Anterior cingulate cortex (tissue), 58 donors: ENCODE measurements at places on chromosomes 5 and 9.

- no peak for DNase-seq
These were observed 295.6 kb downstream of the NR2F1-AS1 start for GRCh38 chr5:93285461-93285860.

DNA sequence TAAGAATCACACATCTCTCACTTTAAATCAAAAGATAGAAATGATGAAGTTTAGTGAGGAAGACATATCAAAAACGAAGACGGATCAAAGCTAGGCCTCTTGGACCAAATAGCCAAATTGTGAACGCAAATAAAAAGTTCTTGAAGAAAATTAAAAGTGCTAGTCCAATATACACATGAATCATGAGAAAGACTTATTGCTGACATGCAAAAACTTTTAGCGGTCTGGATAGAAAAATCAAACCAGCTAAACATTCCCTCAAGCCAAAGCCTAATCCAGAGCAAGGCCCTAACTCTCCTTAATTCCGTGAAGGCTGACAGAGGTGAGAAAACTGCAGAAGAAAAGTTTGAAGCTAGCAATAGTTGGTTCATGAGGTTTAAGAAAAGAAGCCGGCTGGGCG lies 164.4 kb upstream of the PANK3 start:
- no peak for DNase-seq

GRCh38 chr9:128118472-128118857 lies 9.1 kb downstream of the PTGES2 start:
- no peak for DNase-seq

- DNase-seq = no peak
These were observed 7.2 kb downstream of the PDLIM4 start for GRCh38 chr5:132264546-132265335.

DNA sequence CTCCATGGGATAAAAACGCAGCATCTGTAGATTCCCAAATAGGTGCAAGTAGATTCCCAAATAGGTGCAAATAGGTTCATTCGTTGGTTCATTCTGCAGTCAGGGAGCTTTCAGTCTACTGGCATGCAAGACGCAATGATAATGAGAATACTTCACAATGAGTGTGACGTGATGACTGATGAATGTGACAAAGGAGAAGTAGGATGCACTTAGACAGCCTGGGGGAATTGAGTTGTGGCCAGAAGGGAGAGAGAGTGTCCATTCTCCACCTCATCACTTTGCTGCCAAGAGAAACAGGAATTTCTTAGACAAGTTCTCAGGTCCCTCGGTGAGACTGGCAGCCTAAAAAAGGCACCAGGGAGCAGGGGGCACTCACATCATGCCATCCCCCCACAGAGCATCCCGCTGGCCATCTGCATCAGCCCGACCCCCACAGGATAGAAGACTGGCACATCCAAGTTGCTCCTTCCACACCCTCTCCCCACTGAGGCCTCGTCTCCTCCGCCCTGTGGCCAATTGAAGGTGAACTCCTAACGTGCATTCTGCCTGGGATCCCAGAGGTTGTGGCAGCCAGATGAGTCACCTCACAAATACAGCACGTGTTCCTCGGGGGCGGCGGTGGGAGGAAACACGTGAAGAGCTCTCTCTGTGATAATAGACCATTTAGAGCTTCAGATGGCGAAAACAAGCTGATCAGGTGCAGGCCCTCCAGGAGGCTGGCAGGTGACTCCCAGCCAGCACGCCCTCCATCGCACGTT lies 19.9 kb upstream of the KCNIP1 start:
- no peak for DNase-seq

- DNase-seq = no peak
These were observed 41.7 kb downstream of the SEMA6A start for GRCh38 chr5:116532762-116533525.

DNA sequence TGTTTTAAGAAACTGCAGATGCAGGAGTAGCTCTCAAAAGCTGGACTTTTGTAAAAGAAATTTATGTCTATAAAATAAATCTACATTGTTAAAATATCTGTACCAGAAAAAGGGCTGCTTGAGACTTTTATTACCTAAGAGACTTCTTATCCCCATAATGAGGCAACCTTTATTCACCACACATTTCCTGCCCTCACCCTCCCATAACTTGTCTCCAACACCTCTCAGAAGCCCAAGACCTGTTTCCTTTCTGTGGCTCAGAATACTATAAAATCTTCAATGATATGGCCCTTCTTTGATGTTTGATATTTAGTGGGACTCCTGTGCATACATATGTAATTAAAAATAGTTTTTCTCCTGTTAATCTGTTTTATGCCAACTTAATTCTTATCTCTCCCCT lies 141.5 kb upstream of the FER start:
- DNase-seq = no peak

- DNase-seq = no peak
These were observed 323.9 kb upstream of the RORB start for GRCh38 chr9:74173284-74173683.

DNA sequence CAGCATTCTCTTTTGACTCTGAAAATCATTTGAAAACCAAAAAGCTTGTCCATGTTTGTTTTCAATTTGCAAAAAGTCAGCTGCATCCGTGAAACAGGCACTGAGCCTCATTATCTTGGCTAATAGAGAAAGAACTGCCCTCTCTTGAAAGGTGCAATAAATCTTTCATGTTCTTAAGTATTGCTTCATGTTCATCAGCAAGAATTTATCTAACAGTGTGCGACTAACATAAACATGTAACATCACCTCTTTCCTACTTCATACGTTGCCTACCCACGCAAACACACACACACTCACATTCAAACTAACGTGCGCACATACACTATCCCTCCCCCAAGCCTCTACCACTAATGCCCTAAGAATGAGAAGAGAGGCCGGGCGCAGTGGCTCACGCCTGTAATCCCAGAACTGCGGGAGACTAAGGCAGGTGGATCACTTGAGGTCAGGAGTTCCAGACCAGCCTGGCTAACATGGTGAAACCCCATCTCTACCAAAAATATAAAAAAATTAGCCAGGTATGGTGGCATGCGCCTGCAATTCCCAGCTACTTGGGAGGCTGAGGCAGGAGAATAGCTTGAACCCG lies 629.7 kb upstream of the ZNF608 start:
- DNase-seq = no peak

- no peak for DNase-seq
These were observed 30.0 kb upstream of the SUSD3 start for GRCh38 chr9:93028448-93029006.

GRCh38 chr5:140169410-140169809 lies 5.6 kb upstream of the CYSTM1 start:
- DNase-seq = no peak

GRCh38 chr5:172670005-172670402 lies 28.9 kb downstream of the NEURL1B start:
- no peak for DNase-seq

GRCh38 chr5:37552770-37553719 lies 173.9 kb downstream of the WDR70 start:
- no peak for DNase-seq

DNA sequence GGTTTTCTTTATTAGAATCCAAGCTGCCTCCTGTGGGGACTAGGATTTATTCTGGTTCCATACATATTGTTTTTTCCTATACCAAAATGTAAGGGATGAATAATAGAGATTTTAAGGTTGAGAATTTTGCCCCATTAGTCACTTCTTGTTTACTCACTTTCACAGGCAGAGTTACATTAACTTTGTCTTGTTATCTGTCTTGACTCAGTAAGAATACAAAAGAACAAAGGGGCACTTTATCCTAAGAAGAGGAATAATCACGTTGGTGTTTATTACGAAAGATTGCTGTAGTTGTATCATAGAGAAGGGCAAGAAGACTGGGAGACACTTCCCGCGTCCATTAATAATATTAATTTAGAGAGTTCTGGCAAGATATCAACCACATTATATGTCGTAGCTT lies 599.7 kb upstream of the FTMT start:
- DNase-seq = no peak

DNA sequence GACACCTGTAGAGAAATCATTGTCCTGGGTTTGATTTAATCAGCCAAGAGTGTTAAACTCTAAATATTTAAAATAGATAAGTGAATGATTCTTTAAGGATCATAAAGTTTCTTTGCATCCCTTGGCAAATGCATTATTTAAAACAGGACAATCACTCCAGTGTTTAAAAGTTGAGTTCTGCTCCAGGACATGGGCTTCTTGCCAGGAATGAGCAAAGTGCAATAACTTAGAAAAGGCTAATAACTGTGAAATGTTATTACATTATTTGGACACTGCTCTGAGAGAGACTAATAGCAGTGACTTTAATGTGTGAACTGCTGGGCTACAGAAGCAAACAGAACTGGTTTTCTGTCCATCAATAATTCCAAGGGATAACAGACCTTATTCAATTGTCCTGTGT lies 283.3 kb downstream of the GABRB2 start:
- DNase-seq = no peak

GRCh38 chr9:6414247-6414641 lies 1.2 kb downstream of the UHRF2 start:
- DNase-seq = no peak

GRCh38 chr5:5788793-5789192 lies 366.3 kb downstream of the ICE1 start:
- DNase-seq = no peak

GRCh38 chr5:2557435-2557834 lies 194.0 kb downstream of the IRX2 start:
- DNase-seq = no peak

DNA sequence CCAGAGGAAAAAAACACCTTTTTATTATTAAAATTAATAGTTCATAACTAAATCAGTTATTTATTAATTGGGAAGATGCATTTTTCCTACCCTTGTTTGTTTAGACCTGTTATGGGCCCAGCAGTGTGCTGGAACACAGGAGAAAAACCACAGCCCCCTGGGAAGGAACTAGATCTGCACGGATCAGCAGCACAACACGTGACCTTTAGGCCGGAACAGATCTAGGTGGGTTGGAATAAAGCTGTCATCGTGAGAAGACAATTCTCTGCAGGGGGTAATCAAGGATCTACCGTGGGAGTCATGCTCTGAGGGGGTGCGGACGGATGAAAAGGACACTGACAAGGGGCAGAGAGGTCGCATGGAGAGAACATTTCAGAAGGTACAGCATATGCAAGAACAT lies 95.8 kb upstream of the SPATA31C2 start:
- DNase-seq = no peak

- no peak for DNase-seq
These were observed 27.4 kb downstream of the CENPK start for GRCh38 chr5:65535529-65535987.
